ENCODE measurements at places on chromosomes 5 and 9. TPM values are rescaled to one million over a fixed set of nuclear protein-coding genes. Genes with fewer than 3 reads are reported as not detected.

ZNF354C gene
- total RNA-seq, result 8.1 TPM

ANXA2R gene
- total RNA-seq, result 0.87 TPM

EIF4E1B gene
- total RNA-seq, result not detected

CCNJL gene
- total RNA-seq, result 23.1 TPM

OBP2B gene
- not detected for total RNA-seq

DNM1 gene
- total RNA-seq, result 38.0 TPM

C5orf46 gene
- total RNA-seq, result not detected

MLANA gene
- total RNA-seq, result not detected

PTAR1 gene
- 66.0 TPM for total RNA-seq

SLC6A19 gene
- total RNA-seq, result 2.6 TPM

LEAP2 gene
- total RNA-seq, result 2.0 TPM

SLC25A2 gene
- total RNA-seq, result 1.1 TPM

ORM2 gene
- 3.2 TPM for total RNA-seq

RASEF gene
- total RNA-seq, result 14.1 TPM

GADD45G gene
- 1.8 TPM for total RNA-seq

PLPPR1 gene
- 12.2 TPM for total RNA-seq

GABBR2 gene
- total RNA-seq, result 0.49 TPM

FOXD4L6 gene
- total RNA-seq, result not detected

NFIL3 gene
- total RNA-seq, result 21.7 TPM

NAIP gene
- 39.4 TPM for total RNA-seq
